IMR-90 (cell line): ENCODE measurements at places on chromosomes 3 and 15. TPM values are rescaled to one million over a fixed set of nuclear protein-coding genes. Genes with fewer than 3 reads are reported as not detected.
A peak's percentile ranks its signal among the peaks of the same experiment; 100 is the strongest.

Gene NDUFB5
- 17.2 and 40.0 TPM in 2 replicates for total RNA-seq

Gene PCNP
- 34.6 and 87.5 TPM in 2 replicates for total RNA-seq

Gene BNC1
- total RNA-seq = 0.28 and 0.54 TPM in 2 replicates

Gene ATR
- total RNA-seq = 28.0 and 36.7 TPM in 2 replicates

Gene CCR1
- total RNA-seq = not detected in 2 replicates

Gene PROK2
- total RNA-seq = not detected in 2 replicates

DNA sequence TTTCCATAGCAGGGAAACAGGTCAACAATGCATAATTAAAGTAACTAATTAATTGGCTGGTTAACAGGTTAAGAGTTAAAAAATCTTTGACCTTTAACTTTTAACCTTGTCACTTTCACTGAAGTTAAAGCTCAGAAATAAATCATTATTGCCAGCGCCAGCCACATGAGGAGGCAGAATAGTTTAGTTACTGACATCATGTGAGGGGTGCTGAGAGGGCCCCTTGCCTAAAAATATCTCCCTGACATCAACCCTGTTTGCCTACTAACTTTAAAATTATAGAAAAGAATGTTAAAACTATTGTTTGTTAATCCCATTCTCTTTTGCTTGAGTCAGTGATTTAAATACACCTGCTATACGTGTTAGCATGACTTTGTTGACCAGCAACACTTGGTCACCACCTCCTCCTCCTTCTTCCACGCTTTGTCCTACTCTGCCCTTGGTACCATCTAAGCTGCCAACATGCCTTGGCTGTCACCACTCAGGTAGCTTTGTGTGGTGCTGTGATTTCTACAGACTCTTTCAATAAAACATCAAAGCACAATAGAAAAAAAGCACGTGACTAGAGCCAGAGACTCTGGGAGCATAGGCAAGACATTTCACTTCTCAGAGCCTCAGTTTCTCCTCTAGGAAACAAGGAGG, 2.7 kb downstream of the FBXO40 start:
- no peak for DNase-seq

DNA sequence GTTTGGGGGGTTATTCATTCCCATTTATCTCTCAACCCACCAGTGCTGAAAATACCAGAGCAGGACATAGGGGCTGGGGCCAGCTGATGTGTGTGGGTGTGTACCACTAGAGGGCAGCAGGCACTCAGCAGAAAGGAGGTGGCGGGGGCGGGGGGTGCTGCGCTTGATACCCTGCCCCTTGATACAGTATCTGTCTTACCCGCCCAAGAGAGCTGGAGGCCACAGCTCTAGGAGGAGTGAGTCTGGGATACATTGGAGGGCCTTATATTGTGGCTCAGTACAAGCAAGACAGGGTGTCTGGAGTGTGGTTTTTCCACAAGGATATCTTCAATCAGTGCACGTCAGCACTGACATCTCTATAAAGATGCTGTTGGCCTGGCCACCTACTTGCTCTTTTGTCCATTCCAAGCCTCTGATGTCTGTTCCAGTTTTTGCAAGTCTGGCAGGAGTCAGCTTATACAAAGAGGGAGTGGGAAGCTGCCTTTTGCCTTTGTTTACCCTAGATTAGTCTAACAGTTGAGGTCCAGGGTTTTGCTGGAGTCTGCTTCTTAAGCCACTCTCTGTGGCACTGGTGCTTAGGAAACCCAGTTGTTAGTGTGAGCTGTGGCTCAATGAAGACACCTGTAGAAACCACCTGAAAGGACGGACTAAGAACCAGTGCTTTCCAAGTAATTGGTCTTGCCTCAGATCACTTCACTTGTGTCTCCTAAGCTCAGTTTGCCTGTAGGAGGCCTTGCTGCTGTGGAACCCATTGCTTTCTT, 1.5 kb upstream of the RBM15B start:
- DNase-seq = peak; percentile 50

DNA sequence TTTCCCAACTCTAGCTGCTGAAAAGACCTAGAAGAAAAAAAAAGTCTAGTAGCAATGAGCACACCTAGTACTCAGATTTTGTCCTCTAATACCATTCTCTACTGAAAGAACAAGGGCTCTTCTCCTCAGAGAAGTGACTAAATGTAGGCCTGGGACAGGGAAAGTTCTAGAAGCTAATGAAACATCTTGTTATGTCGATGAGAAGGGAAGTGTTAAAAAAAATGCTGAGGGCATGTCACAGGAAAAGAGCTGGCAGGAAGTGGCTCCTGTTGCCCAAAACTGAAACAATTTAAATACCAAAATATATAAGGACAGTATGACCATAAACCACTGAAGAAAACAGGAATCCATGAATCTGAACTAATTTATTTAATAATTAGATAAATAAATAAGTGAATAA, 581.4 kb upstream of the TBL1XR1 start:
- DNase-seq = no peak

- no peak for DNase-seq
Observed at GRCh38 chr15:80837006-80837405, 57.8 kb downstream of the CEMIP start.

GRCh38 chr15:25850154-25851111, 12.7 kb downstream of the ATP10A start:
- peak; percentile 70 for DNase-seq

- no peak for DNase-seq
Observed at GRCh38 chr3:22322861-22323260, 571.9 kb upstream of the ZNF385D start.

DNA sequence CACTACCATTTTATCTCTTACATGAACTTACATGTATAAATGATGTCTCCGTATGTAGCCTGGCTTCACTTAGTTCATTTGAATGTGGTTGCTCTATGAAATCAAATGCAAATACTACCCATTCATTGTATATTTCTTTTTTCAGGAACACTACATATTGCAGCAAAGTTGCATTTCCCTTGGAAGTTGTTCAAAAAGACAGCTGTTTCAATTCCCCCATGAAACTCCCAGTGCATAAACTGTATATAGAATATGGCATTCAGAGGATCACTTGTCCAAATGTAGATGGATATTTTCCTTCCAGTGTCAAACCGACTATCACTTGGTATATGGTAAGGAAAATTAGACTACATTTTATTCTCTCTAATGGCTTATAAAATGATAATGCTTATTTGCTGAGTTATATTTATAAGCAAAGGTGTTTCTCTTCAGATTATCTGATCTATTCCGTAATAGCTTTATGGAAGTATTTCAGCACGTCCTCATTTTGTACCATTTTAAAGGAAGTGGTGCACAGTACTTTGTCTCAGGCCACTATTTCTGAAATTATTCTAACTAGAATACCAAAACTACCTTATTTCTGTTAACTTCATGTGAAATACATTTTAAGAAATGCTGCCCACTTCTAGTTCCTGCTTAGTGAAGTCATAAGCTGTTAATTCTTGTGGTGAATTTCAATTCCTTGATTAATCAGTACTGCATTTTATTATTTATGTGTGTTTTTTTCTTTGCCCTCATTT, 95.1 kb downstream of the IL1RAP start:
- peak; percentile 47 for DNase-seq

DNA sequence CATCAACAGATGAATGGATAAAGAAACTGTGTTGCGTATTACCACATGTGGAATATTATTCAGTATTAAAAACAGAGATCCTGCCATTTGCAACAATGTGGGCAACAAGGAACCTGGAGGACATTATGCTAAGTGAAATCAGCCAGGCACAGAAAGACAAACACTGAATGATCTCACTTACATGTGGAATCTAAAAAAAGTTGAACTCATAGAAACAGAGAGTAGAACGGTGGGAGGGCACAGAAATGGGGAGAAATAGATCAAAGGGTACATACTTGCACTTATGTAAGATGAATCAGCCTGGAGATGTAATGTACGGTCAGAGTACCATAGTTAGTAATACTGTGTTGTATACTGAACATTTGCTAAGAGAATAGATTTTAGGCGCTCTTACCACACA, 29.8 kb upstream of the MUC13 start:
- DNase-seq = peak; percentile 80
